ENCODE measurements at places on chromosomes 3 and 15. TPM values are rescaled to one million over a fixed set of nuclear protein-coding genes. Genes with fewer than 3 reads are reported as not detected.
A peak's percentile ranks its signal among the peaks of the same experiment; 100 is the strongest.

GRCh38 chr3:102761766-102762165, 327.0 kb downstream of the ZPLD1 start:
- DNase-seq = no peak
- no peak overlapping the region for H3K27ac ChIP-seq
- H3K27me3 ChIP-seq = no peaks in the 10 kb centered on the region
- H3K4me1 ChIP-seq = no peaks in the 10 kb centered on the region

Gene ZBTB11
- total RNA-seq = 30.2 TPM

GRCh38 chr3:189139611-189139940, 32.2 kb upstream of the TPRG1 start:
- H3K4me3 ChIP-seq = no peak overlapping the region
- H3K36me3 ChIP-seq = no peaks in the 10 kb centered on the region
- H3K4me1 ChIP-seq = peaks cover 6% of the 10 kb centered on the region
- DNase-seq = no peak
- no peak overlapping the region for H3K27ac ChIP-seq
- H3K27me3 ChIP-seq = no peaks in the 10 kb centered on the region

GRCh38 chr3:122925756-122926155, 101.8 kb downstream of the SEMA5B start:
- H3K27ac ChIP-seq = no peak overlapping the region
- H3K4me3 ChIP-seq = no peak overlapping the region
- H3K4me1 ChIP-seq = peaks cover 8% of the 10 kb centered on the region
- no peaks in the 10 kb centered on the region for H3K36me3 ChIP-seq

DNA sequence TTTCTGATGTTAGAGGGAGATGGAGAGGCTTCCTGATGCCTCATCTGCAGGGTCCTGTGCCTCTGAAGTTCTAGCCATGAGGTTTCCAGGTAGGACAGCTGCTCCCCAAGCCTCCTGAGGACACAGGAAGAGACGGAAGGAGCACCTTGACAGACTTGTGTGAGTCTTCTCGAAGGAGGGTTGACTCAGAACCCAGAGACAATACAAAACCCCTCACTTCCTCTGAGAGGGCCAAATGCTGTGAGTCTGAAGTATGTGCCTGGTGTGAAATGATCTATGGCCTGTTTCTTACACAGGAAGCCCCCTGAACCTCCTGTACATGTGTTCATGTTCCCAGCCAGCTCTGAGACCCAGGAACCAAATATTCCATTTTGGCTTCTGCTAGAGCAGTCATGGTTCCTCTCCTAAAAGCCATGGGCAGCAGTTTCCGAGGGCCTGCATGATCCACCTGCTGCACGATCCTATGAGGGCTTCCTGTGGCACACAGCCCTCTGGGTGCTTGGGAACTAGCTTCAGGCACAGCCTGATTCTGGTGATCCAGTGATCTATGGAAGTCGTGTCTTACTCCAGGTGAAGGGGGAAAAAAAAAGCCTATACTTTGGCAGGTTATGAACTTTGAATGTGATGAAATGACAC, 62.2 kb downstream of the AAGAB start:
- no peak for DNase-seq
- no peaks in the 10 kb centered on the region for H3K27me3 ChIP-seq
- no peaks in the 10 kb centered on the region for H3K36me3 ChIP-seq
- H3K27ac ChIP-seq = no peak overlapping the region
- no peak overlapping the region for H3K4me3 ChIP-seq
- no peaks in the 10 kb centered on the region for H3K4me1 ChIP-seq

DNA sequence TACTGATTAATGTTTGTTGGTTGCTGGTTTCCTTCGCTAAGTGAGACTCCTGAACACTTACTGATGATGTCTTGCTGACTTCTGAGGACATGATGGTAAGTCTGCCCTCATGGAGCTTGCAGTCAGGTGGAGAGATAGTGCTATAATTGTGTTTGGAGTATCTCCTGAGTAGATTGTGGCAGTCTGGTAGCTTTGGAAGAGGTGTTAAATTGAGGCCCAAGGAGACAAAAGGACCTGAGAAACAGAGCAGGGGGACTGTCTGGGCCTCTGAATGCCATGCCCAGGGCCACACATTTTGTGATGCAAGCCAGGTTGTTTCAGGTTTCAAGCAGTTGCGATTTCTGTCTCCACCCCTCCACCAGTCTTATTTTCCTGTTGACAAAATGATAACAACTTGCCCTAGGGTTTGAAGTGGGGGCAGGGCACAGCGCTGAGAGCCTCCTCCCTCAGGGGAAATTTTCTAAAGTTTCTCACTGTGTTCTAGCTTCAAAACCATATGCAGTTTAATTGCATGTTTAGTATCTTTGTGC, 16.7 kb downstream of the SMAD3 start:
- no peak overlapping the region for H3K4me3 ChIP-seq
- no peak for DNase-seq
- H3K27ac ChIP-seq = no peak overlapping the region

GRCh38 chr3:16088496-16088895, 86.0 kb upstream of the GALNT15 start:
- H3K36me3 ChIP-seq = no peaks in the 10 kb centered on the region
- H3K4me1 ChIP-seq = no peaks in the 10 kb centered on the region
- no peak overlapping the region for H3K4me3 ChIP-seq
- no peaks in the 10 kb centered on the region for H3K27me3 ChIP-seq
- no peak overlapping the region for H3K27ac ChIP-seq
- DNase-seq = no peak

Gene ROBO2
- 12.3 TPM for total RNA-seq

Gene COL7A1
- 3.0 TPM for total RNA-seq

DNA sequence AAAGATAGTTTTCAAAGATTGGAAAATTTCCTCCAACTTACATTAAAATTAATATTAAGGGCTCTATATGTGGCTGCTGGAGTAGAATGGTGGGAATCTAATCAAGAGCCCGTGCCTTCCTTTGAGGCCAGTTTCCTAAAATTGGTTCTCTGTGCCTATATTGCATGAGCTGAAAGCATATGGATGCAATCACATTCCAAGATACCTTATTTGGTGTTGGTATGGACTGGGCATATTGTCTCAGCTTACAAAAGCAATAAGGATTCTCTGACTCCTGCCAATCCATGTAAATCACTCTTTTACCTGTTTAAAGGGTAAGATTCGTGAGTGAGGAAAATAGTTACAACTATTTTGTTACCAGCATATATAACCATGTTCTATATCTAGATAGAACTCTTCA, 111.6 kb downstream of the GREM1 start:
- no peaks in the 10 kb centered on the region for H3K36me3 ChIP-seq
- DNase-seq = no peak
- H3K4me1 ChIP-seq = peaks cover 4% of the 10 kb centered on the region

GRCh38 chr3:71805199-71805598, 20.3 kb upstream of the PROK2 start:
- no peak overlapping the region for H3K4me3 ChIP-seq
- no peaks in the 10 kb centered on the region for H3K27me3 ChIP-seq
- peaks cover 4% of the 10 kb centered on the region for H3K4me1 ChIP-seq
- H3K27ac ChIP-seq = no peak overlapping the region
- H3K36me3 ChIP-seq = no peaks in the 10 kb centered on the region

DNA sequence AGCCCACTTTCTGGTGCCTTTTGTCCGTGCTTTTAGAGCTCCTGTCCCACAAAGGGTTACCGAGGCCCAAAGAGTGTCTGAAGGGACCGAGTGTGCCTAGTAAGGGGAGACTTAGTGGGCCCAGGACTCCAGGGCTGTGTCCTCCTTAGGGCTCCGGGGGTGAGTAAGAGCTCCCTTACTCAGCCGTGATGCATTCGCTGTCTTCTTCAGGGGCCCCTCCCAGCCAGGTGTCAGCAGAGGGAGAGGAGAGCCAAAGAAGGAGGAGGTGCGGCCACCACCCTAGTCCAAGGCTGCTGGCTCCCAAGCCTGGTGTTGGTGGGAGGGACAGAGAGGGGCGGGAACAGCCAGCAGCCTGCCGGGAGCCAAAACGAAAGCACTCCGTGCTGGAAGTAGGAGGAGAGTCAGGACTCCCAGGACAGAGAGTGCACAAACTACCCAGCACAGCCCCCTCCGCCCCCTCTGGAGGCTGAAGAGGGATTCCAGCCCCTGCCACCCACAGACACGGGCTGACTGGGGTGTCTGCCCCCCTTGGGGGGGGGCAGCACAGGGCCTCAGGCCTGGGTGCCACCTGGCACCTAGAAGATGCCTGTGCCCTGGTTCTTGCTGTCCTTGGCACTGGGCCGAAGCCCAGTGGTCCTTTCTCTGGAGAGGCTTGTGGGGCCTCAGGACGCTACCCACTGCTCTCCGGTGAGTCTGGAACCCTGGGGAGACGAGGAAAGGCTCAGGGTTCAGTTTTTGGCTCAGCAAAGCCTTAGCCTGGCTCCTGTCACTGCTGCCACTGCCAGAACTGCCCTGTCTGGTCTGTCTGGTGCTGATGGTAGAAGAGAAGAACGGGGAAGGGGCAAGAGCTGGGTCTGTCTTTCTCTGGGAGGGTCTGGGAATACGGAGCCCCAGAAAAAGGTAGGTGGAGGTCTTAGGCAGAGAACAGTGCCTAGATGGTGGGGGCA, at the start of gene IL17RC:
TSS of gene IL17RC (plus strand) at position 365 of the 947 bp plus-strand sequence. CDS start at position 583, 218 bp downstream.
- peak; percentile 74 for DNase-seq
- no peak within 1 kb of the TSS for H3K27ac ChIP-seq
- peaks cover 30% of the 10 kb centered on the region for H3K27me3 ChIP-seq
- H3K4me3 ChIP-seq = peak within 1 kb of the TSS; percentile 46
- H3K36me3 ChIP-seq = no peaks in the 10 kb centered on the region

- no peaks in the 10 kb centered on the region for H3K36me3 ChIP-seq
- H3K4me3 ChIP-seq = no peak overlapping the region
- no peaks in the 10 kb centered on the region for H3K27me3 ChIP-seq
- no peak for DNase-seq
Measured at GRCh38 chr15:101070502-101071273, 151.5 kb downstream of the LRRK1 start.

GRCh38 chr3:128727485-128727884, 1.5 kb downstream of the RAB7A start:
- H3K4me1 ChIP-seq = peaks cover 16% of the 10 kb centered on the region
- no peaks in the 10 kb centered on the region for H3K36me3 ChIP-seq
- no peak for DNase-seq
- no peak overlapping the region for H3K27ac ChIP-seq

Gene MUC20
- not detected for total RNA-seq

Gene ITIH1
- not detected for total RNA-seq

GRCh38 chr3:3509665-3510064, 289.6 kb upstream of the LRRN1 start:
- DNase-seq = no peak
- no peak overlapping the region for H3K4me3 ChIP-seq
- no peaks in the 10 kb centered on the region for H3K4me1 ChIP-seq
- no peaks in the 10 kb centered on the region for H3K36me3 ChIP-seq
- H3K27me3 ChIP-seq = no peaks in the 10 kb centered on the region

Gene SPESP1
- not detected for total RNA-seq

GRCh38 chr3:153348457-153349107, 186.6 kb downstream of the RAP2B start:
- no peaks in the 10 kb centered on the region for H3K4me1 ChIP-seq
- H3K4me3 ChIP-seq = no peak overlapping the region
- no peak overlapping the region for H3K27ac ChIP-seq
- H3K27me3 ChIP-seq = no peaks in the 10 kb centered on the region
- H3K36me3 ChIP-seq = no peaks in the 10 kb centered on the region

Gene LINGO1
- total RNA-seq = 28.2 TPM

Data from neural progenitor cell (in vitro differentiated cells).